ENCODE measurements at places on chromosomes 2 and 18. TPM values are rescaled to one million over a fixed set of nuclear protein-coding genes. Genes with fewer than 3 reads are reported as not detected.

- no peak for DNase-seq
Observed at GRCh38 chr2:240387669-240388358, 47.6 kb upstream of the GPC1 start.

- DNase-seq: no peak
Observed at GRCh38 chr2:17644997-17645720, 104.7 kb downstream of the VSNL1 start.

DNA sequence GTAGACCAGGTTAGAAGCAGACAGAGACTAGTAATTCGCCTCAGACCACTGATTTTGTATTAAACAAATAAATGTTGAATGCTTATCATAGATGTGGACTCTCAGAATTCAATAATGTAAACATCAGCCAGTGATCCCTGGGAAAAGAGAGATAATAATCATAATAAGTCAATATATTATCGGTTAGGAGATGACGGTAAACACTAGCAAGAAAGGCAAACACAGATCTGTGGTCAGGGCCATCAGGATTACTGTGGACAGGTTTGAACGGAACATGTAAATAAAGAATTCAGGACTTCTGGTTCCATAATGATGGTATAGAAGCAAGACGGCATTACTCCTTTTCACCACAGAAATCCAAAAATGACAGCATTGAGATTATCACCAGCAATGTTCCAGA lies 861.6 kb downstream of the CBLN2 start:
- no peak for DNase-seq

DNA sequence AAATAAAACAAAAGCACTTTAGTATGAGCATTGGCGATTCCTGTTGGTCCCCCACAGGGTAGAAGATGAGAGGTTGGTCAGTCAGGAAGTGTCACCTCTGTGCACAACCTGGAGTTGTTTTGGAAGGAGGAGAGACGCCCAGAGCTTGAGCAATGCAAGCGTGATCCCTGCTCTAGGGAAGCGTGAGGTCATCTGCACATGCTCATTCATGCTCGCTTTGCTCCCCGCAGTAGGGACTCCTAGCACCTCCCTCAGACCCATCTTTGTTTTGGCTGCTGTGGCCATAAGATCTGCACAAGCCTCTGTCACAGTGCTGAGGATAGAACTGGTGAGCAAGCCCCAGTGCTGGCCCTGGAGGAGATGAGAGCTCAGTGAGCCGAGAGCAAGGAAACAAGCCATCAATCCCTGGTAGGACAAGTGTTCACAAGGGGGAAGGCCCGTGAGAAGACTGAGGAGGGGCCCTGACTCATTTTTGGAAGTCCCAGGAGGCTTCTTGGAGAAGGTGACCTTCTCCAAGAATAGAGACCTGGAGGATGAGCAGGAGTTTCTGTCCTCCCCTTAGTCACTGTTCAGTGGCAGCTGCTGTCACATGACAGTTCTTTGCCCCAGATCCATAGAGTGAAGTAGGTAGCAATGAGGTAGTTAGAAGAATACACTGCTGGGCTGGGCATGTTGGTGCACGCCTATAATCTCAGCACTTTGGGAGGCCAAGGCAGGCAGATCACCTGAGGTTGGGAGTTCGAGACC lies 13.3 kb upstream of the ATP8B1 start:
- DNase-seq: no peak

RAB6C gene
- total RNA-seq: not detected

CDH7 gene
- not detected for total RNA-seq

KIF1A gene
- total RNA-seq: 4.6 TPM

GFPT1 gene
- 36.1 TPM for total RNA-seq

SRD5A2 gene
- total RNA-seq: not detected

NEU4 gene
- 0.89 TPM for total RNA-seq
